Ascending aorta (tissue), 2 donors: ENCODE measurements at places on chromosomes 11 and 22. TPM values are rescaled to one million over a fixed set of nuclear protein-coding genes. Genes with fewer than 3 reads are reported as not detected.

The POLR3H gene
- total RNA-seq: 34.7 TPM

The PANX3 gene
- total RNA-seq: not detected

The DEUP1 gene
- not detected for total RNA-seq

The ZNF70 gene
- 5.2 TPM for total RNA-seq

The LMO1 gene
- total RNA-seq: not detected

The KCTD14 gene
- total RNA-seq: 0.96 TPM

The SCGB2A2 gene
- not detected for total RNA-seq

DNA sequence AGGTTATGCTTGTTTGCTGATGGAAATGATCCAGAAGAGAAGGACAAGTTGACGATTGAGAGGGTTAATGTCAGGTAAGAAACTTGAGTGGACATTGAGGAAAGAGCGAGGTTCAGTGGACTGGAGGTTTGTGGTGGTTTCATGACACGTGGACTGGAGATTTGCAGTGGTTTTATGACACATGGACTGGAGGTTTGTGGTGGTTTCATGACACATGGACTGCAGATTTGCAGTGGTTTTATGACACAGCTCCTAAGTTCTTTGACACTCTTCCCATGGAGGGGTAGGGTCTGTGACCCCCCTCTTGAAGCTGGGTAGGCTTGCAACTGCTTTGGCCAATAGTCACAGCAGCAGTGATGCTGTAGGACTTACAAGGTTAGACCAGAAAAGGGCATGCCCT, 5.4 kb upstream of the MAPK8IP2 start:
- no peak overlapping the region for H3K4me3 ChIP-seq
- no peak overlapping the region for H3K27ac ChIP-seq
- peaks cover under 1% of the 10 kb centered on the region for H3K4me1 ChIP-seq
- H3K27me3 ChIP-seq: no peaks in the 10 kb centered on the region
- DNase-seq: no peak
- no peaks in the 10 kb centered on the region for H3K36me3 ChIP-seq

- no peaks in the 10 kb centered on the region for H3K36me3 ChIP-seq
- no peaks in the 10 kb centered on the region for H3K4me1 ChIP-seq
- H3K27me3 ChIP-seq: no peaks in the 10 kb centered on the region
- H3K27ac ChIP-seq: no peak overlapping the region
- DNase-seq: no peak
Measured at GRCh38 chr11:114396916-114397315, 3.4 kb downstream of the C11orf71 start.

DNA sequence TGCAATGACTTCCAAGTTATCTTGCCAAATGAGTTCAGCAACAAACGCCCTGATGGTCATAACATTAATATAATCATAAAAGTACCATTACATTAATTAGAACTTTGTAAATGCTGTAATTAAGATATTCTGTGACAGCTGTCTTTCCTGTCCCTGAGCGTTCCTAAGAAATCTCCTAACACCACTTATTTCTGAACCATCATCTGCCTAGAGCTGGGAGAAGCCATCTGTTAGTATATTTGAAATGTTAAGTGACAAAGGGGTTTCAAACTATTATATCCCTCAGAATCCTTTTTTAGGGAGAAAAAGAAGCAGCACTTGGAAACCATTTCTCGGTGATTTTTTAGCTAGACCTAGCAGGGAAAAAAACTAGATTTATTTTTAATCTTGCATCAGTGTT, 657.5 kb downstream of the FAM181B start:
- no peaks in the 10 kb centered on the region for H3K27me3 ChIP-seq
- no peaks in the 10 kb centered on the region for H3K36me3 ChIP-seq
- no peak overlapping the region for H3K27ac ChIP-seq
- no peak for DNase-seq
- H3K4me3 ChIP-seq: no peak overlapping the region

- DNase-seq: no peak
- peaks cover 2% of the 10 kb centered on the region for H3K4me1 ChIP-seq
- H3K27ac ChIP-seq: no peak overlapping the region
- H3K36me3 ChIP-seq: no peaks in the 10 kb centered on the region
Measured at GRCh38 chr22:30801695-30802094, 107.0 kb downstream of the OSBP2 start.

- H3K36me3 ChIP-seq: no peaks in the 10 kb centered on the region
- H3K27me3 ChIP-seq: no peaks in the 10 kb centered on the region
- no peaks in the 10 kb centered on the region for H3K4me1 ChIP-seq
- H3K27ac ChIP-seq: no peak overlapping the region
Measured at GRCh38 chr22:50317178-50317577, 9.6 kb downstream of the DENND6B start.

DNA sequence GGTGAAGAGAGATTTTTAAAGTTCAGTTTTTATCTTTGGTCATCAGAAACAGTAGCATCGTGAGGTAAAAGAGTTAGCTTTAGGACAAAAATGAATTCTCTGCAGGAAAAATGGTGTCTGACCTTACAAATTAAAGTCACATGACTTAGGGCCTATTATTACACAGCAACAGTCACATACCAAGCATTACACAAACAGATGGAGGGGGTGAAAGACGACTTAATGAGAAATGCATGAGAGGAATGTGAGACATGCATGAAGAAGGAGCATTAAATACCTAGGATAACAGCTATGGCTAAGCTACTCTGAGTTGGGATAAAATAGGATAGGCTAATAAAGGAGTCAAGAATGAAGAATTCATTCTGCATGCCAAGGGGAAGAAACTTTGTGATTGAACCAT, 77.5 kb downstream of the BLID start:
- no peak for DNase-seq
- no peaks in the 10 kb centered on the region for H3K36me3 ChIP-seq
- no peaks in the 10 kb centered on the region for H3K27me3 ChIP-seq
- no peak overlapping the region for H3K4me3 ChIP-seq
- peak overlapping the region; percentile 56 for H3K27ac ChIP-seq
- H3K4me1 ChIP-seq: no peaks in the 10 kb centered on the region

- H3K27me3 ChIP-seq: no peaks in the 10 kb centered on the region
- H3K27ac ChIP-seq: no peak overlapping the region
- no peak overlapping the region for H3K4me3 ChIP-seq
- H3K4me1 ChIP-seq: no peaks in the 10 kb centered on the region
Measured at GRCh38 chr11:2508793-2509192, 64.0 kb downstream of the KCNQ1 start.

DNA sequence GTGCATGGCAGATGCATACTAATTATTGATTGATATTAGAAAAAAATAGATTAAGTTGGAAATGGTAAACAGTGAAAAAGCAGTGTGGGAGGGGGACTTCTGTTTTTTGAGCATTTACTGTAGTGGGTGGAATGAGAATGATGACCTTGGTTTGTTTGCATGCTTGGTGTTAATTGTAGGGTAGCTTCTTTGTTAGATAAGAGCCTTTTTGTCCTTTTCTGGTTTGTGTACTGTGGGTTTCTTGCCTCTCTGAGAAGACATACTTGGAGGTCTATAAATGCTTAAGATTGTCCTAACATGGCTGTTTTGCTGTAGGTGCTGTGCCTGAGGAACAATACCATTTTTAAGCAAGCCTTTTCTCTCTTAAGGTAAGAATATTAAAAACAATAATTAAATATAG, 17.0 kb downstream of the MRPL48 start:
- H3K4me1 ChIP-seq: no peaks in the 10 kb centered on the region
- H3K27me3 ChIP-seq: no peaks in the 10 kb centered on the region
- no peak for DNase-seq
- no peak overlapping the region for H3K4me3 ChIP-seq

- peaks cover 3% of the 10 kb centered on the region for H3K27me3 ChIP-seq
- DNase-seq: no peak
- no peaks in the 10 kb centered on the region for H3K36me3 ChIP-seq
- peaks cover 36% of the 10 kb centered on the region for H3K4me1 ChIP-seq
Measured at GRCh38 chr11:76206327-76207081, at the start of gene WNT11. Gene WNT11 (minus strand): TSS chr11:76206502. CDS start chr11:76206407, 95 bp downstream.
